ENCODE measurements at places on chromosomes 16 and 17. TPM values are rescaled to one million over a fixed set of nuclear protein-coding genes. Genes with fewer than 3 reads are reported as not detected.

CCL23 gene
- polyA plus RNA-seq, result not detected

EME1 gene
- not detected for polyA plus RNA-seq

- no peaks in the 10 kb centered on the region for H3K36me3 ChIP-seq
- no peaks in the 10 kb centered on the region for H3K27me3 ChIP-seq
- no peak overlapping the region for H3K4me3 ChIP-seq
- DNase-seq, result no peak
- peaks cover 4% of the 10 kb centered on the region for H3K4me1 ChIP-seq
Observed at GRCh38 chr17:61232871-61233270, 166.8 kb upstream of the TBX2 start.

DNA sequence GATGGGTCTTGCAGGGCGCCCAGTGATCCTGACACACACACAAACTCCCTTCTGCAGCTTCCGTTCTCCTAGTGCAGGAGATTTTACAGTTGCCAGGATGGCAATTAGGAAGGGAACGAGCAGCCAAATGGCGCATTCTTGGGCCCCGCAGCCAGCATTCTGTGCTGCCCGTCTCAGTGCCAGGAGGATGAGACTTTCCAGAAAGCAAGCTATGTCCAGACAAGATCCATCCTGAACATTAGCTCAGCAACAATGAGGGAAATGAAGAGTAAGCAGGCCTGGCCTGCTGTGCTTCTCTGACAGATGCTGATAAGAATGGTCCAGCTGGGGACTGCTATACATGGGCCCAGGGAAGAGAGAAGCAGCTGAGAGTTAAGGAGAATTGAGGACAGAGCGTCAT lies 16.5 kb downstream of the SPPL2C start:
- H3K36me3 ChIP-seq, result no peaks in the 10 kb centered on the region
- H3K4me1 ChIP-seq, result no peaks in the 10 kb centered on the region
- H3K4me3 ChIP-seq, result no peak overlapping the region
- no peak overlapping the region for H3K27ac ChIP-seq
- DNase-seq, result no peak

- DNase-seq, result no peak
- H3K36me3 ChIP-seq, result peaks cover 1% of the 10 kb centered on the region
- H3K27me3 ChIP-seq, result no peaks in the 10 kb centered on the region
- H3K27ac ChIP-seq, result peak overlapping the region; percentile 85
- H3K4me1 ChIP-seq, result peaks cover 40% of the 10 kb centered on the region
Observed at GRCh38 chr17:67679225-67679624, 38.5 kb upstream of the NOL11 start.

- DNase-seq, result no peak
- H3K4me1 ChIP-seq, result peaks cover 50% of the 10 kb centered on the region
- no peaks in the 10 kb centered on the region for H3K27me3 ChIP-seq
- H3K4me3 ChIP-seq, result no peak overlapping the region
- H3K36me3 ChIP-seq, result no peaks in the 10 kb centered on the region
- peak overlapping the region; percentile 3 for H3K27ac ChIP-seq
Observed at GRCh38 chr17:41970901-41971331, 4.3 kb downstream of the CNP start.

DNA sequence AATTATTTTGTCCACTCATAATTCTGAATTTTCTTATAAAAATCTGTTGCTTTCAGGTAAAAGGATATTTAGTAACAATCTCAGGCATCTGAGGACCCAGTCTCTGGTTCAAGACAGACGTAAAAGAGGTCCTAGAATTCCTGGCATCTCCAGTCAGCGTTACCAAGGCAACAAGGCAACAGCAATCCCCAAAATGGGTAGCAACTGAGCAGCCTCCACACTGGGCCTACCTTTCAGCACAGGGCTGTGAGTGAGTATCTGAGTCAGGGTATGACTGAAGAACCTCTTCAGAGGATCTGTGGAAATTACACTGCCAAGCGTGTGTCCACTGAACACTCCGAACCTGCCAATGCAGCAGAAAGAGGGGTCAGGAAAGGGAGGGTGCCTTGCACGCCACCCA lies 20.8 kb downstream of the FANCA start:
- H3K36me3 ChIP-seq, result no peaks in the 10 kb centered on the region
- DNase-seq, result no peak
- peaks cover 16% of the 10 kb centered on the region for H3K4me1 ChIP-seq
- H3K27me3 ChIP-seq, result no peaks in the 10 kb centered on the region
- H3K27ac ChIP-seq, result no peak overlapping the region

- peaks cover 18% of the 10 kb centered on the region for H3K36me3 ChIP-seq
- H3K4me3 ChIP-seq, result peak overlapping the region; percentile 71
- peak; percentile 13 for DNase-seq
Observed at GRCh38 chr17:78040440-78041385, 82.2 kb downstream of the TNRC6C start.

- H3K27ac ChIP-seq, result peak overlapping the region; percentile 96
- H3K36me3 ChIP-seq, result peaks cover 2% of the 10 kb centered on the region
- H3K27me3 ChIP-seq, result no peaks in the 10 kb centered on the region
- peak overlapping the region; percentile 91 for H3K4me3 ChIP-seq
- peak; percentile 20 for DNase-seq
- H3K4me1 ChIP-seq, result peaks cover 64% of the 10 kb centered on the region
Observed at GRCh38 chr16:27315333-27316037, 1.7 kb downstream of the IL4R start.

- H3K4me1 ChIP-seq, result peaks cover 2% of the 10 kb centered on the region
- peaks cover 48% of the 10 kb centered on the region for H3K27me3 ChIP-seq
- H3K36me3 ChIP-seq, result peaks cover 3% of the 10 kb centered on the region
Observed at GRCh38 chr17:44655983-44656710, at the start of gene MEIOC. TSS of gene MEIOC (plus strand) at chr17:44656468. CDS start at chr17:44656614, 146 bp downstream.

DNA sequence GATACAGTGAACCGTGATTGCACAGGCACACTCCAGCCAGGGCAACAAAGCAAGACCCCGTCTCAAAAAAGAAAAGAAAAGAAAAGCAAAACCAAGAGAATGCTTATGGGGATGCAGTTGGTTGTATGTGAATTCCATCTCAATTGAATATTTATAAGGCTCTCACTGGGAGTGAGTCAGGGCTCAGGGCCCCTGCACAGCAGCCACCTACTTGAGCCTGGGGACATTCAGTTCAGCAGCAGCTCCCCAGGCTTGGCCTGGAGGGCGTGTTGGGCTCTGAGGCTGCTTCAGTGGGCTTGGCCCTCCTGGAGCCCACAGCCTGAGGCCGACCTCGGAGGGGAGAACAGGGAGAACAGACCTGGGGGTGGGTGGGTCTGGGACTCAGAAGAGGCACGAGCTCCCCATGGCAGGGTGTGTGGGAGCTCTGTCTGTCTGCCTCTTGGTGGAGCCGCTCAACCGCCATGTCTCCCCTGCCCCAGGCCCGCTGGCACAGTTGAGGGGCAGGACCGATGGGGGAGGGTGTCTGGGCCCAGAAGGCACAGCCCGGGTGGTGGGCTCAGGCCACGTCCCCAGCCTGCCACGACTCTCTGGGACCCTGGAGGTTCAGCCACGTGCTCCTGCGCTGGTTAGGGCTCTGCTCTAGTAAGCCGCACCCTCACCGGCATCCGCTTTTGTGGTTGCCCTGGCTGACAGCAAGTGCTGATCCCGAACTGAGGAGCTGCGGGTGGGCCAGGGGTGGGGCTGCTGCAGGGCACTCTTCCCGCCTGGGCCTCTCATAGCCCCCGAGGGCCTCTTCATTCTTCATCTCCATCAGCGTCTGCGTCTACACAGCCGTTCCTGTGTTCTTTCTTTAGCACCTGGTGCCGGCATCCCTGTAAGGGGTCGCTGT lies 24.8 kb downstream of the ZFPM1 start:
- no peaks in the 10 kb centered on the region for H3K36me3 ChIP-seq
- peak overlapping the region; percentile 64 for H3K4me3 ChIP-seq
- peak overlapping the region; percentile 91 for H3K27ac ChIP-seq
- DNase-seq, result peak; percentile 59
- H3K27me3 ChIP-seq, result no peaks in the 10 kb centered on the region
- peaks cover 57% of the 10 kb centered on the region for H3K4me1 ChIP-seq

DNA sequence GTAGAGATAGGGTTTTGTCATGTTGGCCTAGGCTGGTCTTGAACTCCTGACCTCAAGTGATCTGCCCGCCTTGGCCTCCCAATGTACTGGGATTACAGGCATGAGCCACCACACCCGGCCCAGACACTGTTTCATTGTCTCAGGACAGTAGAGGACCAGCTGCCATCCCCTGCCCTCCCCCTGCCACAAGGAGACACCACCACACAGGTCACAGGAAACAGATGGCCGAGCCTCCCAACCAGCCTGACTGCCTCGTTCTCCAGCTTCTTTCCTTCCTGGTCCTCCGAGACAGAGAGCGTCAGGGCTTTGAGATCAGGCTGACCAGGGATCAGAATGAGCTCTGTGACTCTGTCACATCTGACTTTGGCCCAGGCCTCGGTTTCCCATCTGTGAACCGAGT lies 20.8 kb upstream of the RNPS1 start:
- H3K4me3 ChIP-seq, result no peak overlapping the region
- H3K27ac ChIP-seq, result no peak overlapping the region

DNA sequence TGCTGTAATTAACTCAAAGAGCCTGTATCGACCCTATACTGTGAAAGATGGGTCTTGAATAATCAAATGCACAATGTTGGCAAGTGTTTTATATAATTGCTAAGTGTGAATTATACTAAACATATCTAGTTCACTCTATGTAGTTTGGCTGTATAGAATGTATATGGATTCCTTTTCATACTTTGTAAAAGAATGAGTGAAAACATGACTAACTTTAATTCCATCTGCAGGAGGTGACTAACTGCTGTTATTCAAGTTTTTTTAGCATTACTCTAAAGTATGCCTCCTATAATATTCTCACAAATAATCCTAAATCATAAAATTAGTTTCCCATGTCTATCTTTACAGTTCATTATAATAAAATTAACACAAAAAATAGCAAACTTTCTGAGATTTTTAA lies 394.0 kb upstream of the MON1B start:
- H3K27me3 ChIP-seq, result no peaks in the 10 kb centered on the region
- no peak overlapping the region for H3K27ac ChIP-seq
- H3K4me3 ChIP-seq, result no peak overlapping the region
- H3K4me1 ChIP-seq, result no peaks in the 10 kb centered on the region
- DNase-seq, result no peak

DNA sequence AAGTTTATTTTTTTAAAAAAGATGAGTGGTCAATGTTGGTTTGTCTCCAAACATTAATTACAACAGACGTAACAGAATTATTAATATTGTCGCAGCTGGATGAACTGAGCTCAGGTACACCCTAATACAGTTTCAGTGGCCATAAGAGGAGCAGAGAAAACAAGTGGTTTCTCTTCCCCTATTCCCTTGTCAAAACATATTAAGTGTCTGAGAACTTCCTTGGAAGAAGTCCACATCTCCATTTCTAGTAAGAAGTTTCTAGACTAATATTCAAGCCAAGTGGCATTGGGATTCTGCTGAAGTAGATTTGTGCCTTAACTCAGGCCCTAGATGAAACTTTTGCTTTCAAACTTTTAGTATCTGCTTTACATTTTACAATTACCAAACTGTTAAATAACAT lies 47.7 kb downstream of the GNA13 start:
- DNase-seq, result no peak
- no peak overlapping the region for H3K4me3 ChIP-seq
- no peak overlapping the region for H3K27ac ChIP-seq
- peaks cover 62% of the 10 kb centered on the region for H3K4me1 ChIP-seq

GRCh38 chr17:62718429-62718828 lies 89.7 kb downstream of the MARCHF10 start:
- H3K4me1 ChIP-seq, result peaks cover 2% of the 10 kb centered on the region
- H3K27ac ChIP-seq, result no peak overlapping the region
- no peak overlapping the region for H3K4me3 ChIP-seq

DNA sequence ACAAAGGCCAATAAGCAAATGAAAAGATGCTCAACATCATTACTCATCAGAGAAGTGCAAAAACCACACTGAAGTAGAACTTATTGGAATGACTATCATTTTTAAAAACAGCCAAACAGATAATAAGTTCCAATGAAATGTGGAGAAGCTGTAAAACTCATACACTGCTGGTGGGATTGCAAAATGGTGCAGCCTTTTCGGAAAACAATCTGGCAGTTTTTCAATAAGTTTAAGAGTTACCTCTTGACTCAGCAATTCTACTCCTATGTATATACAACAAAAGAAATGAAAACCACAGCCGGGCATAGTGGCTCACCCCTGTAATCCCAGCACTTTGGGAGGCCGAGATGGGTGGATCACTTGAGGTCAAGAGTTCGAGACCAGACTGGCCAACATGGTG lies 49.3 kb downstream of the AKAP10 start:
- DNase-seq, result no peak
- H3K27ac ChIP-seq, result peak overlapping the region; percentile 60
- H3K27me3 ChIP-seq, result no peaks in the 10 kb centered on the region
- no peaks in the 10 kb centered on the region for H3K4me1 ChIP-seq
- no peak overlapping the region for H3K4me3 ChIP-seq
- H3K36me3 ChIP-seq, result peaks cover 91% of the 10 kb centered on the region

DNA sequence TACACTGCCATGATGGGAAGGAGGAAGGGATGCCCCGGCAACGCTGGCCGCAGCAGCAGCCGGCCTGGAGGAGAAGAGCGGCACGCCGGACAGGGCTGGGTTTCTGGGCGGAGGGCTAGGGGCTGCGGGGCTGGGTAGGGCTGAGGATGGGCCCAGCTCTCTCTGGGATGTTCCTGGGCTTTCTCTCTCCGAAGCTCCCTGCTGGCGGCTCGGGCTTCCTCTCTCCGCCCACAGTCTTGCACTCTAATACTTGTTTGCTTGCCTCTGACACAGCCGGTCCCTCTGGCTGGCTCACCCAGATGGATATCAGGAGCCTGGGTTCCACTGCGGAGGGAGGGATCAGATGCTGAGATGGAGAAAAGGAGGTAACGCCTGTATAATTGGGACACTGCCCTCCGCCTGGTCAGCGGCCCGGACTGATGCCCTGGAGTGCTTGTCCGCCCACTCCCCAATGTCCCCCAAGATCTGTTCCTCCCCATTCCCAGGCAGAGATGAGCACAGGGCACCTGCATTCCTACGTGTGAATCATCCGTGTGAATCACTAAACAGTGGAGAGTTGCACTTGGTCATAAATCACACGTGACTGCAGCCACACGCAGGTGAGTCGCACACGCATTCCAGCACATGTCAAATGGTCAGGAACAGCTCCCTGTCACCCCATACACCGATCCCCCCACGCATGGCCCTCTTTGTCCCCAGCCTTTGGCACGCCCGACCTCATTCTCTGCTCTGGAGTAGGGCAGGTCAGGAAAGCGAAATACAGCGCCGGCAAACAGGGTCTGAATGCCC lies at the start of gene ALOXE3:
Gene ALOXE3 (minus strand): TSS at position 535 of the 789 bp plus-strand sequence. CDS start 524 bp downstream, at position 11.
- H3K27me3 ChIP-seq, result peaks cover 35% of the 10 kb centered on the region
- peak within 1 kb of the TSS; percentile 97 for H3K27ac ChIP-seq
- peaks cover 51% of the 10 kb centered on the region for H3K4me1 ChIP-seq
- peaks cover 3% of the 10 kb centered on the region for H3K36me3 ChIP-seq
- H3K4me3 ChIP-seq, result peak within 1 kb of the TSS; percentile 96
- peak; percentile 62 for DNase-seq
